NCI-H510A treated with DMSO at 0.1 percent for 48 hours (cell line): ENCODE measurements at places on chromosomes 5 and 9.

DNA sequence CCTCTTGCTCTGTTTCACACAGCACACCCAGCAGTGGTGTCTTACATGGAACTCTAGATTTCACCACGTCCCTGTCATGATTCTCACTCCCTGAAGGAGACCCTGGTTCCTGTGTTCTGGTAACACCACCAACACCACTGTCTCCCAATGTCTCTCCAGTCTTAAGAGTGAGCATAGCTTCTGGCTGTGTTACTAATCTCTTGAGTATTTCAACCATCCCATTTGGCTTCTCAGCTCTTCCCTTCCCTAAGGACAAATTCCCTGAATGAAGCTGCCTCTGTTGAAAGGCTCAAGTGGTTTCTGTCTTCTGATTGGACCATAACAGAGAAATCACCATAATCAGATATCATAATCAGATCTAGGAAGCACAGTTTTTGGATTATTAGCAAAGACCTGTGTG, 311.8 kb downstream of the DNAH5 start:
- DNase-seq, result no peak

GRCh38 chr9:91896513-91897121, 53.4 kb downstream of the ROR2 start:
- DNase-seq, result peak; percentile 29

DNA sequence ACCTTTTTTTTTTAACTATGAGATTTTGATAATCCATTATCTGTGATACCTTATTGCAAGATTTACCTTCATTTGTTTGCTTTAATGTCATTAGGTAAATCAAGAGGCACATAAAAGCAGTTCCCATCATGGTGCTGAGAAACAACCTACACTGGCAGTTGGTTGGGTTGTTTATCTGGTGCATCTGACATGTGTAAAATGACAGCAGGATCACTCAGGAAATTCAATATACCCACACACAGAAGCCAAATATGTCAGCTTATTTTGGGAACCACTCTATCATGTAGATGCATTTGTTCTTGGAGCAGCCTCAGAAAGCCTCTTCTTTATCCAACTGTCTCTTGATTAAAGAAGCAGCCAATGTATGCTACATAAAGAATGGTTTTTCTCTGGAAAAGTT, 7.8 kb upstream of the CCDC192 start:
- no peak for DNase-seq

GRCh38 chr9:37437010-37437409, 14.5 kb downstream of the GRHPR start:
- DNase-seq, result no peak
